ENCODE measurements at places on chromosomes 7 and 10.

- DNase-seq = no peak
Measured at GRCh38 chr7:36336390-36336789, 53.3 kb upstream of the ANLN start.

- no peak for DNase-seq
Measured at GRCh38 chr10:122249303-122249850, 21.7 kb upstream of the BTBD16 start.

GRCh38 chr10:110074298-110074697, 66.5 kb downstream of the ADD3 start:
- peak; percentile 40 for DNase-seq

DNA sequence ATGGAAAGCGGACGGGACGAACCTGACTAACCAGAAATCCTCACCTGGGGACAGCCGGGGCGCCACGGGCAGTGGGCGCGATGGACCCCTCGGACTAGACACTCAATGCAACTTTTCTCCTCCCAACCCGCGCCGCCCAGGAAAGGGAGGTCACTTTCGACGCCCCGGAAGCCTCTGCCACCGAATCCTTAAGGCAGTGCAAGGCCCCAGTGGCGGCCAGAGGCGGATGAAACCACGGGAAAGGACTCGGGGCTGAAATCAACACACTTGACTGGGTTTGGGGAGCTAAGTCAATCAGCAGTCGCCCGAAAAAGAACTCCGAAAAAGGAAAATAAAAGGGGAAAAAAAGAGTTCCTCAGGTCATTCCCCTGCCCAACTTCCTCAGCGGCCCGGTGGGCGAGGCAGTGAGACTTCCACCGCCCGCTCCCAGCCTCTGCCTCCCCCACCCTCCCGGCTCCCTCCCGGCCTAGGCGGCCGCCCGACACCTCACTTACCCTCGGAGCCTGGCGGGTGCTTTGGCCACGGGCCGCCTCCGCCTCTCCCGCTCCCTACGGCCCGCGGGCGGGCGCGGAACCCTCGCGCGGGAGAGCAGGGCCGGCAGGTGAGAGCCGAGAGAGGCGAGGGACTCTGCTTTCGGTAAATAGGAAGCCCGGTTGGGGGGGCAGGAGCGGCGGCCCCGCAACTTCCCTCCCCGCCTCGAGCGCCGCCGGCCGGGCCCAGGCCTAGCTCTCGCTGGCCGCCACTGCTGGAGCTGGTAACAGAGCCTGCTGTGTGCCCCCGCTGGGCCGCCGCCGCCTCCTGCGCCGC, 518 bp downstream of the WAPL start:
- peak; percentile 77 for DNase-seq
